ENCODE measurements at places on chromosomes 4 and X.

DNA sequence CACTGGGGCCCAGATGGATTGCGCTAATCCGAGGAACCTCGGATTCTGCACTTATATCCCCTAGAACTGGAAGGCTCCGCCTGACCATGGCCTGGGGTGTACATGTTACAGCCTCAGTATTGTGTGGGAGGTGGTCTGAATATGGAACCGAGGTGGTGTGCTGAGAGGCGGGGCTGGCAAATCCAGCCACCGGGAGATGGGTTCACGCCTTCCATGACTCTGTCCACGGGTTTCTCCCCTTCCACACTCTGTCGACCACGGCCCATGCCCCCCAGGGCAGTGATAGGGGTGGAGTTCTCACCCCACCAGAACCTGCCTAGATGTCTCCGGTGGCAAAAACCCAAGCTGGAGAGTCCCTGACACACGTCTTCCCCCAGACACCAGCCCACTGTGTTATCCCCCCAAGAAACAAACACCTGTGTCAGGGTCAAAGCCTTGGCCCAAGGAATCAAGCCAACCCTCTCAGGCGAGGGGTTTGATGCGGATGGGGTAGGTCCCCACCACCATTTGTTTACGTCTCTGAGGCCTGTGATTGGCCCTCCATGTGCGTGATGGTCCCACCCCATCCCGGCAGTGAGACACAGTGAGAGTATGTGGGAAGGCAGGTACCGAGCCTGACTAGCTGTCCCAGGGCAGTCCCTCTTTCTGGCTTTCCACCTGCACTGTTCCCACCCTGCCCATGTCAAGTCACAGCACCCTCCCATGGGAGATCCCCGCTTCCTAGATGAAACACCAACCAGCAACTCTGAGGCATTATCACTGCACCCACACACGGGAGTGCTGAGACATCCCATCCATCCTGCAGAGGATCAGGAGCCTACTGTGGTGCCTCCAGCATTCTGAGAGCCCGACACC is 6.6 kb upstream of the LOC101059915 start:
- no peak for DNase-seq

DNA sequence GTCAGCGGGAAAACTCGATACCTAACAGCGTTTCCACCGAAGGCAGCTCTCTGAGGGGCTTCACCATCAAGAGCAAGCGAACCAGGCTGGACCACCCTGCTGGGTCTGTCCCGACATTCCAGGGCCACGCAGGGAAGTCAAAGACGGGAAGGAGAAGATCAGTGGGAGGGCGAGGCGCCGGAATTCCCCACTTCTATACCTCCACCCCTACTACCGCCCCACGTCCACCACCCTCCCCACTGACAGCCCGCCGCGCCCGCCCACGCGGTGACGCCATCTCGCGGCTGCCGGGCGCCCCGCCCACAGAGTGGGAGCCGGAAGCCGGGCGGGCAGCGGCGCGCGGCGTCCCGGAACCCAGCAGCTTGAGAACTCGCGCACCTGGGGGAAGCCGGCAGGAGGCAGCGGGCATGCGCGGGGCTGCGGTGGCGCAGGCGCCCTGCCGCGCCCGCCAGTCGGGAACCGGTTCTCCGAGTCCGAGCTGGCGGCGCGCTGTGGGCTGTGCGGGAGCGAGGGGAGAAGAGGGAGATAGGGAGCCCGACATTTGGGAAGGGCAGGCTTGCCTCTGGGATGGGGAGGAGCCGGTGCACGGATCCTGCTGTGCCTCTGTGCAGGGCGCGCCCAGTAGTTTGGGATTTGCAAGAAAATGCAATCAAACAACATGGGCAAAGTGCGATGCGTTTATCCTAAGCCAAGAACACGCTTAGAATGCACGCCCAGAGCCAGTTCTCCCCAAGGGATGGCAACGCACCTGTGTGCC is 3.2 kb upstream of the STIM2 start:
- peak; percentile 92 for DNase-seq

DNA sequence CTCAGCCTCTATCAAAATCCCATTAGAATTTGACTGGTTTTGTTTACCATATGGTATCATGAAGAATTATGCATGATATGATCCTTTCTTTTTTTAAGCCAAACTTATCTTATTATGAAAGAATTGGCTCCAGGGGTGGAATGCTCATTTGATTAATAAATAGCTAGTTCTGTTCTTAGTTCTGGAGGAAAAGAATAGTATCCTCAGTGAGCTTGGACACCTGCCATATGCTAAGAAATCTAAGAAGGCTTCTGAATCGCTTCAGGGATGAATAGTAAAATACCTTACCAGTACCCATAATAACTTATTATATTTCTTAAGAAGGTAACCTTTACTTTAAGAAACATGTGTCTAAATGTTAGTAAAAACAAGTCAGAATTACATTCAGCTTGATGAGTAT is 803.6 kb downstream of the ADGRL3 start:
- DNase-seq: no peak

DNA sequence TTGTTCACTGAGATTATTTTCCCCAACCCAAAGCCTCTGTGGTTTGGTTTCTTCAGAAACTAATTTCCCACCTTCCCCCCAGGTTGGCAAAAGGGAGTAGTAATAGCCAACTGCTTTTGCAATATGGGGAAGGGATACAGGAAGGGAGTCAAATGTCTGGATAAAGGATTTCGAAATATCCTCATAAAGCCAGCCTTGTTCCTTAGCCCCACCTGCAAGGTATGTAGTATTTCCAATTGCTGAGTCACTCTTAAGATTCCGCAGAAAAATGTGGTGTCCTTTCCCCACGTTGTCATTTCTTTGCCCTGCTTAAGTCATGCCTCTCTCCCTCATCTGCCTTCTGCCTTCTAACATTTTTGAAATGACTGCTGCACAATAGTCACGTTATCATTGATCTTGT is 138.8 kb upstream of the DCAF8L1 start:
- no peak for DNase-seq

GRCh38 chr4:54959651-54960116 is 165.7 kb downstream of the KDR start:
- no peak for DNase-seq

- DNase-seq: no peak
These were observed 6.5 kb upstream of the PSAPL1 start for GRCh38 chr4:7441201-7441600.

DNA sequence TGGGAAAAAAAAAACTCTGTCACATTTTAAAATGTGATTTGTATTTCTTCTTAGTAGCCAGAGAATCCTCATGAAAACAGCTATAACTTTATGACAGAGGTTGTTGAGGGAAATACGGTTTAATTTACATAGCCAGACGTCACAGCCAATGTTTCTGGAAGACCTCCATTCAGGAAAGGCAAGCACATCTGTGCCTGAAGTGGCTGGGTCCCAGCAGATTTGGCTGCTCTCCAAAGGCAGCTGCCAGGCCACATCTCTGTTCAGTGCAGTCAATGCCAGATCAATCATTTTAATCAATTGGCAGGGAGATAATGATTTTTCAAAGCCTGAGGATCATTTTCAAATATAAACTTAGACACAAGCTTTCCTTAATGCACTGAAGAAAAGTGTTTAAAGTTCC is 86.5 kb upstream of the ZIC3 start:
- DNase-seq: peak; percentile 6

DNA sequence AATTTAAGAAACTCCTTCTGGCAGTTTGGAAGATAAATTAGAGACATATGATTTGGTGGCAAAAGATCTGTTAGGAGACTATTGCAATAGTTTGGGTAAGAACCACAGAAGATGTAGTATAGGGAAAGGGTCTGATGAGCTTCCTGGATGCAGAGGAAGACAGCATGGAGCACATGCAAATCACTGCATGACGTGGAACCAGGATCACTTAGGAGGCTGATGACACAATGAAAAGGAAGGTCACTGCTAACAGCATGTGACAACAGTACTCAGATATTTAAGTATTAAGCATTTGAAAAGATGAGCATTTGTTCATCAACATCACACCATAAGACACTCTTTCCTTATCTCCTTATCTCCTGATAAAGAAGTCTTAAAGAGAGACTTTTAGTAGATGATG is 167.8 kb upstream of the LDB2 start:
- DNase-seq: no peak

GRCh38 chr4:72770708-72771107 is 201.7 kb upstream of the ADAMTS3 start:
- DNase-seq: no peak

- no peak for DNase-seq
These were observed 21.6 kb downstream of the PRIMPOL start for GRCh38 chr4:184671101-184671500.

DNA sequence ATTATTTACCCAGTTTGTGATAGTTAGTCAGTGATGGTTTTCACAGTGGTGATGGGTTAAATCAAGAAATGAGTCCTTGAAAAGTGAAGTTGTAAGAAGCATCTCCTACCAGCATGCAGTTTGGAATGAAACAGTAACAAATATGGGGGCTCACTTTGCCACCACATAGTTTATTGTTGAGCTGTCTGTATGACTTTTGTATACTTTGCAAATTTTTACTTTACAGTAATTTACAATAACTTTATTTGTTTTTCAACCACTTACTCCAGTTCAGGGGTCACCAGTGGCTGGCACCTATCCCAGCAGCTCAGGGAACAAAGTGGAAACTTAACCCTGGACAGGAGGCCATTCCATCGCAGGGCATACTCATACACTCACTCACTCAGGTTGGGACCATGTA is 64.5 kb upstream of the ANKRD50 start:
- no peak for DNase-seq

- no peak for DNase-seq
These were observed 196.8 kb upstream of the RPS6KA3 start for GRCh38 chrX:20463296-20464075.
